ENCODE measurements at places on chromosomes 2 and 18.

DNA sequence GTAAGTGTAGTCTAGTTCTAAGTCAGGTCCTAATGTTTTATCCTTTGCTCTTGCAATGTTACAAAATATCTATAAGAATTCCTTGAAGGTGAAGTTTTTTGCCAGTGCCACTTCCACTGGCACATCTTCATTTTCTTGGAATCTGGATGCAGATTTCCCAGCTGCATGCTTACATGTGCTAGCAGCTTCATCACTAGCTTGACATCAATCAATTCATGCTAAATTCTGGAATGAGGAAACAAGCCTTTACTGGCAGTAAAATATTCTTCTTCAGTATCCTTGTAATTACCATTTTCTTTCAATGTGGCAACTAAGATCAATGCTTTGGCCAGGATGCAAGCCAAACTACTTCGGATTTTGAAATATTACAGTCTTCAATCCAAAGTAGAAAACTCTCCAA is 200.6 kb upstream of the SIX2 start:
- no peak for DNase-seq

- no peak for DNase-seq
Observed at GRCh38 chr2:130380096-130380934, 24.5 kb downstream of the PTPN18 start.

DNA sequence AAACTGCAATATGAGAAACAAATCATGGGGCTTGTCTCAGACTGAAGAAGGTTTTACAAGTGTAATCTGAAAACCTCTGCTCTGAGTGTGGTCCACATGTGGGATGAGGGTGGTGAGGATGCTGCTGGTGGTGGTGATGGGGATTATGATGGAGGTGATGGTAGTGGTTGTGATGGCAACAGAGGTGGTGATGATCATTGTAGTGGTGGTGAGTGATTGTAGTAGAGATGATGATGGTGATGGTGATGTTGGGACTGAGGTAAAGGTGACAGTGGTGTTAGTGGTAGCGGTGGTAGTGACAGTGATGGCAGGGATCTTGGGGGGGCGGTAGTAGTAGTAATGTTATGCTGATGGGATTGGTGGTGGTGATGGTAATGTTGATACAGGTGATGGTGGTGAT is 217.8 kb downstream of the ANAPC1 start:
- no peak for DNase-seq

GRCh38 chr2:241985986-241986329 is 116.4 kb downstream of the RTP5 start:
- no peak for DNase-seq

DNA sequence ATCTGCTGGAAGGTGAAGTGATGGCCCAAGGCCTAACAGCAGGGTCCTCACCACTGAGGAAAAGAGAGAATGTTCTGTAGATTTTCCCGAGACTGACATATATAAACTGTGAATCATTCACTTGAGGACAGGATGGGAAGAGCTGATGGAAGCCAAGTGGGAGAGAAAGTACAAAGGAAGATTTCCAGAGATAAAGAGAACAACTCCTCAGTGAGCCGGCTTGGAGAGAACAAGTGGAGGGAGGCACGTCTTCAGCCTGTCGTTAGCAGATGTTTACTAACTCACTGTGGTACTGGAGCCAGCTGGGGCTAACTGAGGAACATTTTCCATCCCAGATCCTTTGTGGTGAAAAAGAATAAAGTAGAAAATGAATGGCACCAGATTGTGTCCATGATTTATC is 552.9 kb upstream of the TNP1 start:
- DNase-seq = no peak

- no peak for DNase-seq
Observed at GRCh38 chr2:180579388-180579787, 401.0 kb upstream of the UBE2E3 start.

- no peak for DNase-seq
Observed at GRCh38 chr2:118310681-118311429, 222.6 kb downstream of the INSIG2 start.
